ENCODE measurements at places on chromosomes 13 and 19.

DNA sequence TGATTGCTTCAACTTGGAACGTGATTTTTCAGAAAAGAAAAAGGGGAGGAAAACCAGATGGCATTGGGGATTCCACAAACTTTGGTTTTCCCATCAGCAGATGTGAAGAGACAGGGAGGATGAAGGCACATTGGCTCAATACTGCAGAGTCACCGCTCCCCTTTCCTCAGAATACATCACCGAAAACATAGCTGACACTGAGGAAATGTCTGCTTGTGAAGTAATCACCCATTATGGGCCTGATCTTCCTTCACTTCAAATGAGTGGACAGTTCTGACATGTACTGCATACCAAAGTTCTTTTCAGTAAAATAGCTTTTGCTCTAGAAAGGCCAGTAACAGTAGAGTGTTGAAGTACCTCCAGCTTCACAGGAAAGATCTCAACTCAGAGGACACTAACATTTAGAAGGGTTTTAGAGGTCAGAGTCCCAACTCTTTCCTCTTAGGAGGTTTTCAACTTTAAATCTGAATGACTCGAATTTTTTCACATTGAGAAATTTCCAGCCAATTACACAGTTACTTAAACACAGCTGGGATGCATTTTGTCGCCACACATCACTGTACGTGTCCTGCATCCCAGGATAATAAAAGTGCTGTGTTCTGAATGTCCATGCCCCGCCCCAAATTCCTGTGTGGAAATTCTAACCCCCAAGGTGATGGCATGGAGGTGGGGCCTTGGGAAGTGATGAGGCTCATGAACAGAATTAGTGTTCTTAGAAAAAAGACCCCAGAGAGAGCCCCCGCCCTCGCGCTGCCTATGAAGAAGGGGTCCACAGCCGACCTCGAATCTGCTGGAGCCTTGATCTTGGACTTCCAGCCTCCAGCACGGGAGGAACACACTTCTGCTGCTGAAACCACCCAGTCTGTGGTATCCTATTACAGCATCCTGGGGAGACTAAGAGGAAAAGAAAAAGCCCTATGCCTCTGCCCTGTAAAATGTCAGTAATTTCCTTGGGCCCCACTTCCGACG, 77.7 kb downstream of the COL4A1 start:
- DNase-seq: peak; percentile 46

- DNase-seq: no peak
Observed at GRCh38 chr13:21938636-21939035, 267.8 kb downstream of the FGF9 start.

DNA sequence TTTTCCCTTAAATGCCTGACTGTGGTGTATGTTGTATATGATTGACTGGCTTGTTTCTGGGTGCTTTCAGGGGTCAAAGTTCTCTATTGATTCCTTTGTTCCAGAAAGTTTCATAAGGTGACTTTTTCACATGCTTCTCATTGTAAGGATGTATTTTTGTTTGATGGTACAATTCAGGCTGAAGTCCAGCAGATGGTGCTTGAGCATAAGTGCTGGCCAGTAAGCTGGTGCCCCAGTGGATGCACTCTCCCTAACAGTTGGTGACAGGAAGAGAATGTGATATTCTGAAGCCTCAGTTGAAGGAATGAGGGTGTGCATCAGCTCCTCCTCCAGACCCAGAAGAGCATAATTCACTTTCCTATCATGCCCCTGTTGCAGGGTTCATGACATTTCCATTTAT, 1941.6 kb upstream of the PRR20A start:
- no peak for DNase-seq

- DNase-seq: no peak
Observed at GRCh38 chr13:30079501-30079900, 227.8 kb downstream of the KATNAL1 start.

GRCh38 chr19:54196536-54196935, 4.1 kb upstream of the RPS9 start:
- DNase-seq: no peak

- DNase-seq: no peak
Observed at GRCh38 chr13:104270731-104271130, 1204.5 kb upstream of the SLC10A2 start.

- peak; percentile 52 for DNase-seq
Observed at GRCh38 chr13:50080203-50080910, 65.1 kb downstream of the KCNRG start.

- DNase-seq: peak; percentile 94
Observed at GRCh38 chr19:40006273-40006691, 9.4 kb downstream of the ZNF546 start.

DNA sequence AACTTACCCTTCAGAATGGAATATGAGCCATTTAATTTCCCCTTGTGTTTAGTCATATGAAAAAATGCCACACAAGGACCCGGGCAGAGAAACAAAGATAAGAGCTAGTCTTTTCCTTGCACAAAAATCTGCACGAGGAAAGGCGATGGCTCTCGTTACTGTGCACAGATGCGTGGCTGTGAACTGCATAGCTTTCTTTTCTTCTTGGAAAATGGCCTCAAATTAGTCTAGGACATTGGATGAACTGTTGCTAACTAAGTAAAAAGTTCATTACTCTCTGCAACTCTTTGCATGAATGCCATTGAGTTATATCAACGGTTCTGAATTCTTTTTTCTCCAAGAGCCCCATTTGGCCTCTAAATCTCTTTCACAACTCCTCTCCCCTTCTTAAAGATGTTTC, 125.2 kb downstream of the COG6 start:
- DNase-seq: no peak

GRCh38 chr19:1634242-1634937, 18.0 kb downstream of the TCF3 start:
- no peak for DNase-seq
